ENCODE measurements at places on chromosomes 5 and 9.

DNA sequence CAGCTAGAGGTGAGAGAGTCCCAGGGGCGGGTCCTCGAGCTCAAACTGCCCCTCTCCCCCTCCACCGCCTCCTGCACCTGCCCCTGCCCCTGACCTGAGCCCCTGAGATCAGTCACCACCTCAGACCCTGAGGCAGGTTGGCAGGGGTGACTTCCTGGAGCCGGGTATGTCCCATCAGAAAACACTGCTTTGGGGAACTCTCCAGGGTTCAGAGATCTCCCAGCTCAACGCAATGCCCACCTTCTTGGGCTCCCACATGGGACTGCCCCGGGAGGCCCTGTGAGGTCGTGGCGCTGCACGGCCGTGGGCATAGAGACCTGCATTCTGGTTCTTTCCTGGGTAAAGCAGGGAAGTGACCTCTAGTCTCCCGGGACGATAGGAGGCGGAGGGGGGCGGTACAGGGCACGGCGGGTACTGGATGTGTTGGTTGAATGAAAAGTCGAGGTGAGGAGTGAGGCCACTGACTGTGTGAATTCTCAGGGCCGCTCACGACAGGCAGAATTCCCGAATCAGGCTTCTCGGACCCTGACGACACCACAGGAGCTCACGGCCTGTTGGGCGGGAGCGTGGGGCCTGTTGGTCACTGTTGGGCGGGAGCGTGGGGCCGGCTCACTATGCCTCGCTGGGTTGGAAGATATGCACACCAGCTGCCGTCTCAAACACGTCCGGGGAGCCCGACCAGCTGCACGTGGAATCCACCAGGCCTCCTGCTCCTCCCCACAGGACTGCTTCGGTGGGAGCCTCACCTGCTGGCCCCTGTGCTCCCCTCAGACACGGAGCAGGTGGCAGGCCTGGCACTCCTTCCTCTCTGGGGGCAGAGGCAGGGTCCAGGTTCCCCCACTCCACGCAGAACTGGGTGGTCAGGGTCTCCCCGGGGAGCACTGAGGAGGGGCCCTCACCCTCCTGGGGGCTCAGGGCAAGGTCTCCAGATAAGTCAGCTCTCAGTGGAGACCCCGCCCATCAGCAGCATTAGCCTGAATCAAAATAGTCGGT is 178.0 kb upstream of the PPP1R26 start:
- DNase-seq = no peak

DNA sequence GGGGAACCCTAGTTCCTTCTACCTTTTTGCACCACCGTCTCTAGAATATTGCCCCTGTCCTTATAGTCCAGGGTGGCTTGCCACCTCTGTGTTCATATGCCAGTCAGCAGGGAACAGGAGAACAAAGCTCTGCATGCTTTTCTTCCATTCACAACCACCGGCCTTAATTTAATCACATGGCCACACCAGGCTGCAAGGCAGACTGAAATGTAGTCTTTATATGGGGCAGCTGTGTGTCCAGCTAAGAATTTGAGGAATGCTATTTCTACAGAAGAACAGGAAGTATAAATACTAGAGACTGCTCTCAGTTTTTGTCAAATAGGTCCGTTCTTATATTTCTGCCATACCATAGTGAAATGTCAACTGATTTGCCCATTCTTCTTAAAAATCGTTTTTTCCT is 5.8 kb downstream of the C5orf22 start:
- DNase-seq = no peak

DNA sequence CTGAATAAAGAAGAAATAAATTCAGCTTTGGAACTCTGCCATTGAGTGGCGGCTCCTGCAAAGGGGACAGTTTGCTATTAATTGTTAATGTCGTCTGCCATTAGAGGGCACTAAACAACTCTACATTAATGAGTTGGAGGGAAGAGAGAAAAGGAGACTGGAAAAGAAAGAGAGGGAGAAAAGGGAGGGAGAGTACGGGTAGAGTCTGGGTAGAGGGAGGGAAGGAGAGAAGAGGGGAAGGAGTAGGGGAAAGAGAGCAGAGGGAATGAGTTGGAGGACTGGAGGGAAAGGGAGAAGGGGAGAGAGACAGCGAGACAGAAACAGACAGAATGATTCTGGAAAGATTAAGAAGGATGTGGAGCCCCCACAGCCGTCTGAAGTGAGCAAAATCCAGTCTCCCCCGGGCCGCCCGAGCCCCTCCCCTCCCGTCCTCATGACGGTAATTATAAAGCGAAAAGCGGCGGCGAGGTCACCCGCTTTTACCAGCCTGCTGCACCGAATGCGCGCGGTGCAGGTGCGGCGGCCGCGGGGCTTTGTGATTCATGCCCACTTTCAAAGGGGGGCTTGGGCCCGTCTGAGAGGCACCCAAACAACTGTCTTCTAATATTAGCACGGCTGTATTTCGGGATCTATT is 1.9 kb upstream of the FST start:
- DNase-seq = peak; percentile 77

DNA sequence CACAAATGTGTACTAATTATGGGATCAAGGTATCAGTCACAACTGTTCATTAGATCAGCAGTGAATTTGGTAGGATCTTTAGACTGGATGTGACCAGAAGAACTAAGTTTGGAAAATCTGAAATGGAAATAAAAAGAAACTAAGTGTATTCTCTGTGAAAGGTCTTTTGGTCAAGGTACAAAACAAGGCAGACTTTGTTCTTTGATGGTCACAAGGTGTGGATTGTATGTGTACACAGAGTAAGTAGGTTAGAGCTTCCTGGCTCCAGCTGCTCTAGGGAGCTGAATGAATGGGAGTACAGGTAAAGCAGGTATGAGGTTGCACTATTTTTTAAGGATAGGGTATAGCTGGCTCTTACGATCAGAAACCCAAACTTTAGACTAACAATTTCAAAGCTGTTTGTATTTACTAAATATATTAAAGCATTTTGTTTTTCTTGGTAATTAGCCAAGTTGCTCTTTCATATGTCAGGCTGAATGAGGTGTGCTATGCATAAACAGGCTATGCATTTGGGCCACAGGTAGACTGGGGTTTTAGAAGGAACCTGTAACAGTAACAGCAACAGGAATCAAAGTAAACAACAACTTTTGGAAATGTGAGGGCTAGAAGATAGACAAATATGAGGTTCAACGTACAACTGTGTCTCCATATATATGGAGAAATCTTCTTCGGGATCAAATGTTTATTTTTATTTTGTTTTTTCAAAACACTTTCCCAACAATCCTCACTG is 32.5 kb downstream of the FAM169A start:
- DNase-seq = no peak

DNA sequence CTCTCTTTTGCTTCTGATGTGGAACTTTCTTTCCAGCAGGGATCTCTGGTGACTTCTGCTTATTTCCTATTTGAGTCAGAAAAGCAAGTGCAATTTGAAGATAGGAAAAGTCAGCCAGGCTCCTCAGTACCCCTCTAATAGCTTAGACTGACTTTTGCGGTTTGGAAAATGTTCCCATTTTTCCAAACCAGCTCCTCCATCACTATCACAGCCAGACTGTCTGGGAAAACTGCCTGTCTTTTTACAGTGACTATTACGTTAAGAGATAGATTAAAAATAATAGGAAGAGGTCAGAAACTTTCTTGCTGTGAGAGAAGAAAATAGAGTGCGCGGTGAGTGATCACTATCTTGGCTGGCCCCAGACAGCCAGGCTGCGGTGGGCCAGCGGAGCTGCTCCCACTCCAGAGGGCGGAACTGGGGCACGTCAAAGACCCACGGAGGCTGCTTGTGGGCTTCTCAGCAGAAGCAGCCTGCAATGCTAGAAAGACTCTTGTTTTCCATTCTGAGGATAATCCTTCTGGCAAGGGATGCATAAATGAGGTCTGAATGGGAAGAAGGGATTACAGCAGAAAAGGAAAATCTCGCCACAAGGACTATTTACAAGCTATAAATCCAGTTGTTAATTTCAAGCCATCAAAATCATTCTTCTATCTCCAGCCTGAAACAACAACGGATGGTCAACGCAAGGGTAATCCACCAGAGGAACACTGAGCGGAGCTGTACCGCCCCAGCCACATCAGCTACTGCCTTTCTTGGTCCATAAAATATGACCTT is 151.0 kb upstream of the MSX2 start:
- DNase-seq = peak; percentile 15

GRCh38 chr9:82192211-82192610 is 203.6 kb downstream of the SPATA31D1 start:
- DNase-seq = no peak

GRCh38 chr9:89352874-89353649 is 34.8 kb downstream of the SECISBP2 start:
- no peak for DNase-seq

DNA sequence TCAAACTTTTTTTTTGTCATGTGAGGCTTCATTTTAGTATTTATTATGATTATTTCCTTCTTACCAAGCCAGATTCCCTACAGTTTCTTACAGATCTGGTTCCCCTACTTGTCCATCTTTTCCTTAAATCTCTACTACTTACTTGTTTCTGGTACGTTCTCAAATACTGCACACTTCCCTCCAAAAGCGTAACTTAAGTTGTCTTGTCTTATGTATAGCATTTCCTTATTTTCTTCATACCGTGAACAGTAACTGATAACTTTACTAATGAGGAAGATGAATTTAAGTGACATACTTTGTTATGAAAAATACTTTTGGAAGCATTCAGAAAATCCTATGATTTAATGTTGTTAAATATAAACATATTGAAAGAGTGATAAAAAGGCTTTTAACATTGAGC is 67.3 kb downstream of the PARP8 start:
- no peak for DNase-seq

DNA sequence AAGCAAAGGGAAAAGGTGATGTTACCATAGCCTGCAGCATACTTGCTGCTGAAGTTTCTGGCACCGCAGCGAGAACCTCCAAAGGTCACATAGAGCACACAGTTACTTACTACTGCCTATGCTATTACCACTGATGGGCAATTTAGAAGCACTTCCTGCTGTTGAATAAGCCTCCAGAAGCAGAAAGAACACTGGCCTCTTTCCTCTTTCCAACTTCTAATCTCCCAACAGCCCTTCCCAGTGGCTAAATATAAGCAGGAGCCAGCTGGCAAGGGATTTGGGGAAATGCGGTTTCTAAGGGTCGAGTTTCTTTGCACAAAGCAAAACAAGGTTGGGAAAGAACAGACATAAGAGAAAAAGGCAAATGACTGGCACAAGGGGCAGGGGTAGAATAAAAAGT is 669.2 kb upstream of the ACO1 start:
- peak; percentile 88 for DNase-seq

- DNase-seq = no peak
Observed at GRCh38 chr9:97601228-97601898, 31.8 kb downstream of the TSTD2 start.

DNA sequence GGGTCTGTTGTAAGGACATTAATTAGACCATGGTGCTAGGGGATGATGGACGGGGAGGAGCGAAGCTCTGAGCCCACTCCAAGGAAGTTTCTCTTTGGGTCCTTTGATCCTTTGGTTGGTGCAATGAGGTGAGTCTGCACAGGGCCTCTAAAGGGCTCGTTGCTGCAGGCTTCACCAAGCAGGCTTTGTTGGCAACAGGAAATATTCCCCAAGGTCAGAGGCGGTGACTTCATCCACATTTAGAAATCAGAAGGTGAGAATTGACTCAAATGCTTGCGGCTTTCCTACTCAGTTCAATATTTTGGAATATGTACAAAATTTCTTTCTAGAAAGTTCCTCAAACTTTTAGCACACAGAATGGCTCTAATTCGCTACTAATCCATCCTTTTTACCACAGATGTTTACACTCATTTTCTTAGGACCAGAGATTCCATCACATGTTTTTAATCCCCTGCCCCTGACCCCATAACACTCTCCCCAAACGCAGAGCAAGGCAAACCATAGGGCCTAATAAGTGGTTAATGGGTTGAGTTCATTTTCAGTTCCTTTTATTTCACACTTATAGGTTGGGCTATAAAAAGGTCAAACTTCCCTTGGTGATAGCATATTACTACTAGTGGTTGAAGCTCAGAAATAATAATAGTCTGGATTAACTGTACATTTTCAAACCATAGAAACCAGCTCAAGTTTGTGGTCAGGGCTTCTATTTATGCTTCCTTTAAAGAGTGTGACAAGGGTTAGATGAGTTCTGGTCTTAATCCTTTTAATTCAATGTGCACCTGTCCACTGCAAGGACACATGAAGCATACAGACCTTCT is 37.3 kb upstream of the TMEM252 start:
- DNase-seq = no peak

GRCh38 chr5:19910136-19910535 is 77.9 kb downstream of the CDH18 start:
- DNase-seq = no peak

DNA sequence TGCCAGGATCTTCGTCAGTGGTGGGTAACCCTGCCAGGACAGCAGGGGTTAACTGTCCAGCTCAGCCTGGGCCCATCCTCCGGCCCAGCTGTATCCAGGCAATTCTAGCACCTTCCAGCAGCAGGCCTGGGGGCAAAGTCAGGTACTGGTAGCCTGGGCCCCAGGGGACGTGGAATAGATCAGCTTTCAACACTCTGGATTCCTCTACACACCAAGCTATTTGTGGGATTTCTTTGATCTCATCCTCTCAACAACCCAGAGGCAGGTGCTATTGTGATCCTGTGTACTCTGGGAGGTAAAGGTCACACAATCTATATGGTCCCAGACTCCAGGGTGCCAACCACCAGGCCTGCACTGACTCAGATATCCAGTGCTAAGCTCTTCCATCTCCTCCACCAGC is 8.7 kb upstream of the SPOUT1 start:
- no peak for DNase-seq

DNA sequence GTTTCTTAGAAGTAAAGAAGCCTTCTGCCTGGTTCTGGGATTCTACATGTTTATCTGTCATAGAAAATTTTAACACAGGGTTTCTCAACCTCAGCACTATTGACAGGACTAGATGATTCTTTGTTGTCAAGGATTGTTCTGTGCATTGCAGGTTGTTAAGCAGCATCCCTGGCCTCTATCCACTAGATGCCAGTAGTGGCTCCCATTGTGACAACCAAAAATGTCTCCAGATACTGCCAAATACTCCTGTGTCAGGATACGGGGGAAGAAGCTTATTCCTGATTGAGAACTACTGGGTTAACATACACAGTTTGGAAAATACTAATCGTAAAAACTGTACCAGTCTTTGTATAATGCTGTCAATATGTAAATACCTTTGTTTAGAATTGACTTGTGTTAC is 167.1 kb downstream of the NIPBL start:
- no peak for DNase-seq

- DNase-seq = no peak
Observed at GRCh38 chr9:136512651-136513071, 29.8 kb upstream of the SEC16A start.

DNA sequence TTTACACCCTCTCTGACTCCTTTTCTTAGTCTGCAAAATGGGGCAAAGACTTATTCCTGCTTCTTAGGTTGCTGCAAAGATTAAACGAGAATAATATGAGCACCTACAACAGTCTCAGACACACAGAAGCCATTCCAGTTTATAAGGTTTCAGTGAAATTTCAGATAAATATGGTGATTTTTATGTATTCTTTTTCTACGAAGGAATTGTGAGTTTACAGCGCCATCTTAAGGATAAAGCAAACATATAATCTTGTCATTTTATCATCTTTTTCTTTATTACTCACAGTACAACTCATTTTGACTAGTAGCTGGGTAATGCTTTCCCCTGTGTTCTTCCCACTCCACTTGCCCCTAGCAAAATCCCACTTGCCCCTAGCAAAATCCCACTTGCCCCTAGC is 29.2 kb upstream of the SMC5 start:
- peak; percentile 29 for DNase-seq

- no peak for DNase-seq
Observed at GRCh38 chr5:52748590-52748989, 39.1 kb upstream of the ITGA1 start.
